ENCODE measurements at places on chromosomes 7 and 10. TPM values are rescaled to one million over a fixed set of nuclear protein-coding genes. Genes with fewer than 3 reads are reported as not detected.

Gene BMPR1A
- total RNA-seq, result 48.1 TPM

Gene KAZALD1
- total RNA-seq, result 7.3 TPM

Gene SPDYE8
- total RNA-seq, result not detected

Gene LRRC18
- total RNA-seq, result not detected

Gene TFR2
- 0.20 TPM for total RNA-seq

Gene DOCK1
- 24.6 TPM for total RNA-seq

Gene PCLO
- 2.2 TPM for total RNA-seq

Gene TAS2R41
- not detected for total RNA-seq

Gene TMEM225B
- 0.20 TPM for total RNA-seq

Gene WIPF3
- total RNA-seq, result 4.4 TPM

Gene OIT3
- not detected for total RNA-seq

Gene AGBL3
- 0.78 TPM for total RNA-seq

Gene NPY
- total RNA-seq, result not detected

Gene CRTAC1
- total RNA-seq, result 1.6 TPM

Gene CCDC186
- total RNA-seq, result 28.9 TPM

Gene SLC29A4
- 1.9 TPM for total RNA-seq

Gene ACTR3C
- total RNA-seq, result 3.7 TPM

Gene GLRX3
- total RNA-seq, result 67.0 TPM

Gene ASZ1
- total RNA-seq, result not detected

Gene PDZD7
- 0.18 TPM for total RNA-seq

Gene HOXA13
- total RNA-seq, result not detected

Gene ITPRID1
- not detected for total RNA-seq

Gene STAMBPL1
- 2.7 TPM for total RNA-seq

Gene SPDYE2
- total RNA-seq, result not detected

Gene AMPH
- total RNA-seq, result 2.2 TPM

Gene SEMA3A
- 3.3 TPM for total RNA-seq

Gene DNAJC12
- total RNA-seq, result 6.9 TPM
